ENCODE measurements at places on chromosomes 2 and 18. TPM values are rescaled to one million over a fixed set of nuclear protein-coding genes. Genes with fewer than 3 reads are reported as not detected.

The ACMSD gene
- not detected for total RNA-seq

The ACADL gene
- 1.00 TPM for total RNA-seq

The TRIM43 gene
- total RNA-seq: not detected

The UPP2 gene
- total RNA-seq: not detected

The GLI2 gene
- 0.07 TPM for total RNA-seq

The CERKL gene
- 0.36 TPM for total RNA-seq

Data from nasal cavity respiratory epithelium epithelial cell of viscerocranial mucosa (primary cell).